Astrocyte (in vitro differentiated cells and primary cell): ENCODE measurements at places on chromosomes 7 and 10.

DNA sequence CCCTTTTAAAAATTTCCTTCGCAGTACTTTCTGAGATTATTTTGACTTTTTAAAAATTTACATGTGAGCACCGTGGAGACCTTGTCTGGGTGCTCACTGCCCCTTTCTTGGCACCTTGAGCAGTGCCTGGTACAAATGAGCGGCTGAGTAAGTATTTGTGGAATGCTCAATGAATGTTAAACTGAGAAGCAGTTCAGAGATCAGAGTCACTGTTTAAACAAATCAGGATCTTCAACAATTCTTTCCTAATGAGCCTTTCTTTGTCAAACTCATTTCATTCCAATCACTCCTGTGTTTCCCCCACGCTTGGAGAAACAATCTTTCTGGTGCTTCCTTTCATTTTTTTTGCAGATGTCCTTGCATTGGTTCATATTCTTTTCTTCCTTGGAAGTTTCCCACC lies 611.3 kb upstream of the GALNT17 start:
- H3K27me3 ChIP-seq, result no peaks in the 10 kb centered on the region

DNA sequence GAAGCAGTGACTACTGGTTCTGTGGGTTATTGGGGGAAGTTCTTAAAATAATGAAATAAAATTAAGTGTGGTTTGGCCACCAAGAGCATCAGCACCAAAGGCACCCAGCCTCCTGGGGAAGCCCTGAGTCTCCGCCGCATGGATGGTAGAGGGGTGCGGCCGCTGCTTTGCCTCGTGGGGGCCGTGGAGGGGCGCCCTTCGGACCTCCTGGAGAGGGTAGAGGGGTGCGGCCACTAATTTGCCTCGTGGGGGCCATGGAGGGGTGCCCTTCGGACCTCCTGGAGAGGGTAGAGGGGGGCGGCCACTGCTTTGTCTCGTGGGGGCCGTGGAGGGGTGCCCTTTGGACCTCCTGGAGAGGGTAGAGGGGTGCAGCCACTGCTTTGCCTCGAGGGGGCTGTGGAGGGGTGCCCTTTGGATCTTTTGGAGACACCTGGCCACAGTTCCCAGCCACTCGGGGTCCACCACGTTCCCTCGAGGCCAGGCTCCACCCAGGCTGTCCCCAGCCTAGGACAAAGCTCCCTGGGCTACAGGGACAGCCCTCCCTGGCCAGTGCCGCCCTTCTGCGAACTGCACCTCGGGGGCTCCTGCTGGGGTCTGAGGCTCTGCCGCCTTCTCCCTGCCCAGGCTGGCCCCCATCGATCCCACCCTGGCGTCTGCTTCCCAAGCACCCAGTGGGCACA lies 535.1 kb downstream of the PTPRN2 start:
- no peak overlapping the region for H3K4me3 ChIP-seq
- no peaks in the 10 kb centered on the region for H3K4me1 ChIP-seq
- H3K27me3 ChIP-seq, result no peaks in the 10 kb centered on the region
- DNase-seq, result no peak

GRCh38 chr7:18515067-18515466 lies 19.5 kb downstream of the HDAC9 start:
- peaks cover 8% of the 10 kb centered on the region for H3K4me1 ChIP-seq
- no peak overlapping the region for H3K27ac ChIP-seq
- DNase-seq, result peak; percentile 62
- H3K36me3 ChIP-seq, result no peaks in the 10 kb centered on the region

DNA sequence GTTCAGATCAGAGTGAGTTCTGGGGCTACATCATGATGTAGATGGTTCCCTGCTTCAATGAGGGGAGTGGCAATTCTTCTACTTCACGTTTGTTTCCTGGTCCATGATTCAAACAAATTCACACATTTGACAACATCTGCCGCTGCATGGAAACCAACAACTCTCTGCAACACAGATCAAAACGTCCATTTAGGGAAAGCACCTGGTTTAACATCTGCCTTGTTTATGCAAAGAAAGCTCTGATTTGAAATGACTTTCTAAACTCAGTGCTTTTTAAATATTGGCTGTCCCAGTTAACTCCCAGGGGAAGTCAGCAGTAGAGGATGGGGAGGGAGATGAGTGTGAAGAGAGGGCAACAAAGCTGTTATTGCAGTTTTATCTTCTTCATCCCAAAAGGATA lies 93.8 kb downstream of the GAD2 start:
- H3K36me3 ChIP-seq, result no peaks in the 10 kb centered on the region
- H3K27ac ChIP-seq, result no peak overlapping the region
- H3K27me3 ChIP-seq, result no peaks in the 10 kb centered on the region
- no peak overlapping the region for H3K4me3 ChIP-seq
- H3K4me1 ChIP-seq, result no peaks in the 10 kb centered on the region

- no peaks in the 10 kb centered on the region for H3K27me3 ChIP-seq
- DNase-seq, result peak; percentile 19
- peaks cover 4% of the 10 kb centered on the region for H3K36me3 ChIP-seq
Measured at GRCh38 chr7:44631458-44632115, 25.2 kb downstream of the OGDH start.

DNA sequence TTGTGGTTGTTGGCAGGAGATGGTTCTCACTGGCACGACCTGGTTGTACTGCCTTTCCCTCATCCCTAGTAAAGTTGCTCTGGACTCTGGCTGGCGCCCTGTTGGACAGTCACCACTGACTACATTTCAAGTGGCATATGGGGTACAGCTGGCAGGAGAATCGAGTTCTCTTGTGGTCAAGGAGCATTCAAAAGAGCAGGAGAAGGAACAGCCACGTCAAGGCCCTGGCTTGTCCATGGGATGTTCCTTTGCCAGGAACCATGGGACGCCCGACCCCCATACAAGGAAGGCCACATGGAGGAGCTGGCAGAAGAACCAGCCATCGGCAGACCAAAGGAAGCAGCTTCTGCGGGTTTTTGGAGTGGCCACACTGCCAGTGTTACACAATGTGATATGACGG lies 87.0 kb upstream of the SLC25A13 start:
- no peaks in the 10 kb centered on the region for H3K4me1 ChIP-seq
- no peak overlapping the region for H3K4me3 ChIP-seq

GRCh38 chr7:134779741-134780065 lies 269 bp downstream of the CALD1 start:
- H3K36me3 ChIP-seq, result peaks cover 18% of the 10 kb centered on the region
- DNase-seq, result no peak
- no peaks in the 10 kb centered on the region for H3K27me3 ChIP-seq
- peak overlapping the region; percentile 99 for H3K4me3 ChIP-seq

GRCh38 chr7:142385491-142386340 lies 127.9 kb upstream of the PRSS58 start:
- H3K4me3 ChIP-seq, result no peak overlapping the region
- no peaks in the 10 kb centered on the region for H3K36me3 ChIP-seq
- H3K4me1 ChIP-seq, result no peaks in the 10 kb centered on the region
- peak; percentile 37 for DNase-seq
- H3K27me3 ChIP-seq, result no peaks in the 10 kb centered on the region

DNA sequence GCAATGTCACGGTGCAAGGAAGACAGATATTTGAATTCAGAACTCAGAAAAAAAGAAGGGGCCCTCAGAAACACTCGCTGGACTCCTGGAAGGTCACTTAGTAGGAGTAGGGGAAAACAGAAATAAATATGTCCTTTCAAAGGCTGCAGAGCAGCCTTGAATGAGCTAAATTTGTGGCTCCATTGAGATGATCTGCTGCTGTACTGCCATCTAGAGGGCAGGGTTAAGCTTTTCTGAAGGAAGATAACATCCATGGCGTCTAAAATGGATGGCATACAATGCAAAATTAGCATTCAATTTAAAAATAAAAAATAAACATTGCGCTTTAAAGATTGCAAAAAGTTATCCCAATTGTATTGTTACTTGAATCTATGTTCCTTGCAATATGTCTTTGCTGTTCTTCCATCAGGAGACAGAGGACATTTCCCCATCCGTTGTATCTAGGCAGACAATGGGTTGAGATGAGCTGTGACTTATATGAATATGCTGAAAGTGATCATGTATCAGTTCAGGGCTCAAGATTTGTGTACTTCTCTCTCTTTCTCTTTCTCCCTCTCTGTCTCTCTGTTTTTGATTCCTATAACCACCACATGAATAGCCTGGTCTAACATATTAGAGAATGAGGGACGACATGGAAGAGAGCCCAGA lies 642.2 kb downstream of the SH2D4B start:
- H3K4me1 ChIP-seq, result no peaks in the 10 kb centered on the region
- no peak overlapping the region for H3K4me3 ChIP-seq
- DNase-seq, result no peak
- H3K27me3 ChIP-seq, result no peaks in the 10 kb centered on the region
- no peaks in the 10 kb centered on the region for H3K36me3 ChIP-seq

GRCh38 chr10:60086862-60087261 lies 180.5 kb upstream of the CCDC6 start:
- no peak overlapping the region for H3K4me3 ChIP-seq
- no peaks in the 10 kb centered on the region for H3K27me3 ChIP-seq
- H3K36me3 ChIP-seq, result no peaks in the 10 kb centered on the region
- no peaks in the 10 kb centered on the region for H3K4me1 ChIP-seq
- no peak for DNase-seq
- no peak overlapping the region for H3K27ac ChIP-seq

- no peaks in the 10 kb centered on the region for H3K4me1 ChIP-seq
- H3K27me3 ChIP-seq, result no peaks in the 10 kb centered on the region
- H3K36me3 ChIP-seq, result no peaks in the 10 kb centered on the region
- H3K4me3 ChIP-seq, result no peak overlapping the region
Measured at GRCh38 chr10:117878626-117879025, 168.1 kb downstream of the RAB11FIP2 start.
